Natural killer cell treated with Interleukin-12 subunit alpha and Interleukin-12 subunit beta and Interleukin-15 and Interleukin-18, amount 100 ng/mL, for 72 hours (primary cell): ENCODE measurements at places on chromosomes 1 and 21. TPM values are rescaled to one million over a fixed set of nuclear protein-coding genes. Genes with fewer than 3 reads are reported as not detected.

The CCDC181 gene
- 0.31 TPM for total RNA-seq

The CYP2J2 gene
- total RNA-seq, result not detected

- no peak overlapping the region for H3K4me3 ChIP-seq
- no peak overlapping the region for H3K27ac ChIP-seq
- H3K27me3 ChIP-seq, result no peaks in the 10 kb centered on the region
- H3K4me1 ChIP-seq, result no peaks in the 10 kb centered on the region
- peaks cover 7% of the 10 kb centered on the region for H3K36me3 ChIP-seq
Measured at GRCh38 chr1:187374082-187374481, 545.3 kb downstream of the PLA2G4A start.

DNA sequence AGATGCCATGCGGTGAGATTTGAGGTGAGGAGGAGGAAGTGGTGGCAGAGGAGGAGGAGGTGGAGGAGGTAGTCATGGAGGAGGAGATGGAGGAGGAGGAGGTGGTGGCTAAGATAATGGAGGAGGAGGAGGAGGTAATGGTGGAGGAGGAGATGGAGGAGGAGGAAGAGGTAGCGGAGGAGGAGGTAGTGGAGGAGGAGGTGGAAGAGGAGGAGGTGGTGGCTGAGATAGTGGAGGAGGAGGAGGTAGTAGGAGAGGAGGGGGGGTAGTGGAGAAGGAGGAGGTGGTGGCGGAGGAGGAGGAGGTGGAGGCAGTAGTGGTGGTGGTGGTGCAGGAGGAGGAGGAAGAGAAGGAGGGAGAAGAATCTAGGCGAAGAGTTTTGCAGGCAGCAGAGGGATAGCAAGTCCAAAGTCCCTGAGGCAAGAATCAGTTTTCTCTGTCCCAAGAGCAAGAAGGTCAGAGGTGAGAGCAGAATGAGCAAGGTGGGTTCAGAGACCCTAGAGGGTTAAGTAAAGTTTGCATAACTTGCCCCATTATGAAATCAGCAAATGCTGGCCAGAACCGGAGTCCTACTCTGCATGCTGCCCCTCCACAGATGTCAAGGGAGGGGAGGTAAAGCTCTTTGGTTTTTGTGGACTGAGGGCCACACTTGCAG, 38.9 kb upstream of the GNPAT start:
- no peak overlapping the region for H3K27ac ChIP-seq
- no peak overlapping the region for H3K4me3 ChIP-seq
- H3K4me1 ChIP-seq, result peaks cover 7% of the 10 kb centered on the region
- H3K36me3 ChIP-seq, result no peaks in the 10 kb centered on the region
- H3K27me3 ChIP-seq, result peaks cover 30% of the 10 kb centered on the region

GRCh38 chr1:10210841-10211804, 753 bp downstream of the KIF1B start:
- DNase-seq, result peak; percentile 64
- H3K27me3 ChIP-seq, result no peaks in the 10 kb centered on the region
- peak overlapping the region; percentile 8 for H3K27ac ChIP-seq
- H3K4me1 ChIP-seq, result peaks cover 28% of the 10 kb centered on the region
- H3K4me3 ChIP-seq, result peak overlapping the region; percentile 85

- no peaks in the 10 kb centered on the region for H3K36me3 ChIP-seq
- no peak overlapping the region for H3K4me3 ChIP-seq
- no peak overlapping the region for H3K27ac ChIP-seq
- peaks cover 10% of the 10 kb centered on the region for H3K27me3 ChIP-seq
- no peaks in the 10 kb centered on the region for H3K4me1 ChIP-seq
Measured at GRCh38 chr1:7351649-7352048, 419.4 kb upstream of the VAMP3 start.
